ENCODE measurements at places on chromosomes 12 and 14.

DNA sequence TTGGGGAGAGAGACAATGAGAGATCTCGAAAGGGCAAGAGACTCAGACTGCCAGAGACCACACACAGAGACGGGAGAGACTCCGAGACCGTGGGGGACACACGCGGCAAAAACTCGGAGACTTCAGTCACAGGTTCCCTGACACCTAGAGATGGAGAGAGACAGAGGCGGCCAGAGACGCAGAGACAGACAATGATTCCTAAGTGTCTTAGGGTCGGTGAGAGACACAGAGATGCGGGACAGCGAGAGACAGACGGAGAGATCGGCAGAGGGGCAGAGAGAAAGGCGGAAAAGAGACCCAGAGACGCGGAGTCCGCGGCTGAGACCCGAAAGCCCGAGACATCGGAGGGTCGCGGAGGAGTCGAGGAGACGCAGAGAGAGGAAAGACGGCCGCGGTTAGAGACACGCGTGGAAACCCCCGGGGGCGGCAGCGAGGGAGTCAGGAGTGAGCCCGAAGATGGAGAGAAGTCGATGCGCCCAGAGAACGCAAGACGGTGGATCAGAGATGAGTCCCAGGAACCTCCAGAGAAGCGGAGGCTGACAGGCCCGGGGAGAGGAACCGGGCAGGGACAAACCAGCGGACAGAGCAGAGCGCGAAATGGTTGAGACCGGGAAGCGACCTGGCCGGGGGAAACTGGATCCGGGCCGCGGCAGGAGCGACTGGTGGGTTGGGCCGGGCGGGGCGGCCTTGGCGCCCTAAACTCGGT lies 7.8 kb downstream of the LHX5 start:
- DNase-seq, result no peak

- no peak for DNase-seq
These were observed 615.1 kb downstream of the TMEM121 start for GRCh38 chr14:106141242-106142220.

DNA sequence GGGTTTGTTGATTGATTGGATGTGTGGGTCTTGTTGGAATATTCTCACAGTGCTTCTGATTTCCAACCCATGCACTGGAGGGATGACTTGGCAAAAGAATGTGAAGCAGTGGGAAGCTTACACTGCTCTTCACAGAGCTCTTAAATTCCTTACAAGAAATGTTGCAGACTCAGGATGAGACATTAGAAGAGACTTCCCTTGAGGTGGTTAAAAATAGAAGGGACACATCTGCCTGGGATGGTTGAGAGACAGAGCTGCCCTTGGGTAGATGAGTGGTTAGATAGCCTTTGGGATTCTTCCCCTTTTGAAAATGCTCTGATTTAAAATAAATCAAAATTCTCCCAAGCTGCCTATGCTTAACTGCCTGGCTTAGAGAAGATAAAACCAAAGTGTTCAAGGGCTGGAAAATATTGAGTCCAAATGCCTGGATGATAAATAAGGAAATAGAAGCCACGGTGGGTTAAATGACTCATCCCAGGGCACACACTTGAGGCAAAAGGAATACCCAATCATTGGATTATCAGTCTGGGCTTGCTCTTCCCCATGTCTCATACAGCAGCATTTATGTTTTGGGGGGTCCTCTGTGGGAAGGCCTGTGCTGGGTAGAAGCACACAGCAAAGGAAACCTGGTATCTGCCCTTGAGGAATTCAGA lies 264.3 kb downstream of the AKAP6 start:
- DNase-seq, result no peak

DNA sequence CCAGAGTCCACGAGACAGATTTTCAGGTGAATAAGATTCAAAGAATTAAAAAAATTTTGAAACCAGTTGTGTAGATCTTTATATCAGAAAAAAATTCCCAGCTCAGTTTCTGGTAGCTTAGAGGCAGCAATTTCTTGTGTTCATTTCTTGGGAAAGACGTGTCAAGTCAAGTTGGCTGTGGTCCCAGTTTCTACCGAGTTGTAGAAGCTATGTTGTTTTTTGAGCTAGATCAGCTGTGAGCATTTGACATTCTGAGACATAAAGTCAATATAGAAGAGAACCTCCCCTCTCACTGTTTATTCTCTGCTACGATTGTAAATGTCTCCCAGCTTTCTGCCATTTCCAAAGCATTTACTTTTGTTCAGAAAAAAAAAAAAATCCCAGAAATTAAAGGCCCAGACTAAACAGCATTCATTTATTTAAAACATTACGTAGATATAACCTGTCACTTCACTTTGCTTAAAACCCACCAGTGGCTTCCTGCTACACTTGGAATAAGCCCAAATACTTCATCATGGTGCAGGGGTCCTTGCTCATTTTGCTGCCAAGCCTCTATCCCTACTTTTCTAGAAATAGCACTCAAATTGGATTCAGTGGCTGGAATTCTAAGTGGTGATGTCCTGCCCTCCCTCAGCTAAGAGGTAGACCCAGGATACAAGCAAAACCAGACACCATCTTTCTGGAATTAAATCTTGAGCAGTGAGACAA lies 20.6 kb upstream of the PYGL start:
- no peak for DNase-seq

GRCh38 chr14:54000341-54000811 lies 43.8 kb upstream of the BMP4 start:
- no peak for DNase-seq

DNA sequence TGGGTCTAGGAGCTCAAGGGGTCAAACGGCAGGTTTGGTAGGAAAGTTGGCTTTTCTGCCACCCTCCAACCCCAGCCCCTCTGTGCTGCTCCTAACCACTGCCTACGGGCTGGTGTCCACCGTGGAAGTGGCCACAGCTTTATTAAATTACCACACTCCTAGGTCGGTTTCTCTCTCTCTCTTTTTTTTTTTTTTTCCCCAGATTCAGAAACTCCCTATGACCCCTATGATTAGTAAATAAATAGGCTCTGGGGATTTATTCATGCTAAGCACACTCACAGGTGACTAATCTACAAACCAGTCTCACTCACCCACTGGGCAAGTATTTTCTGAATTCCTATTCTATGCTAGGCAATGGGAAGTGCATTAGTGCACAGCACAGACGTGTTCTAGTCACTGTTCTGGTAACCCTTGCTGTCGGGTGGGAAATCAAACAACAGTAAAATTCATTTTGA lies 8.7 kb upstream of the DDX47 start:
- no peak for DNase-seq

- DNase-seq, result no peak
These were observed 17.4 kb downstream of the HDAC7 start for GRCh38 chr12:47802312-47802711.

DNA sequence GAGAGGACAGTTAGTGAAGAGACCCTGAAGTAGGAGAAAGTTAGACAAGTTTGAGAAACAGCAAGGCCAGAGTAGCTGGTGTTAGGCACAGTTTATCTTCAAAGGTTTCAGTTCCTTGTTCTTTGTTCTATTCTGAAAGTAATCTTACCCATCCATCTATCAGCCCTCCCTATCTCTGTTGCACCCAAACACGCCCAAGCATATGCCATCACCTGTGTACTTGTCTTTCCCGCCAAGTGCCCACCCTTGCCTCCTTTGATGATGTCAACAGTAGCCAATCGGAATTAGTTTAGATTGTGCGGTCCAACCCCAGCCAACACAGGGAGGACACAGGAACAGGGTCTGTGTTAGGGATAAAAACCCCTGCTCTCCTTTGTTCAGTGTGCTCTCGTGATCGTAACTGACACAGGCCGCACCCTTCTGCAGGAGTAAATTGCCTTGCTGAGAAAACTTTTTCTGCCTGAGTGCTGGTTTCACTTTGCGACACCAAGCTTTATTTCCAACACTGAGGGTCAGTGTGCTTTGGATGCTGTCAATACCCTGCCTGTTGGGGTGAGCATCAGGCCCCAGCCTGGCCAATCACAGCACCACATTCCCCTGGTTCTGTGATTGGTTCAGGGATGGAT lies 4.7 kb upstream of the TMEM229B start:
- no peak for DNase-seq

DNA sequence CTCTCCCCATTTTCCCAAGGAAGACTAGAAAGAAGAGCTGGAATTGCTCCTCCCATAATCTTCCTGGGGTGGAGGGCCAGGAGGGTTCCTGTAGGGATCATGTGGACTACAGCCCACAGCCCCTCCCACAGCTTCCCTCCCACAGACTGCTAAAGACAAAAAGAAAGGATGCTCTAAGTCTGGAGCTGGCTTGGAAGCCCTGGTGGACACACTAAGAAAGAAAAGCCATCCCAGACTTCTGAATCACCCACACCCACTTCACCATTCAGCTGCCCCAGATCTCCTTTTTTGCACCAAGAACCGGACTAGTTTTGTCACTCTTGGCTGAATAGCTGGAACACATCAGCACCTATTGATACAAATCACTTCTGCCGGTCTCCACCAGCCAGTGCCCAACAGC lies 56.8 kb upstream of the PLXNC1 start:
- no peak for DNase-seq

GRCh38 chr12:120412421-120412820 lies 25.5 kb upstream of the COX6A1 start:
- no peak for DNase-seq

- DNase-seq, result no peak
These were observed 52.4 kb downstream of the ARL6IP4 start for GRCh38 chr12:123032736-123033391.

DNA sequence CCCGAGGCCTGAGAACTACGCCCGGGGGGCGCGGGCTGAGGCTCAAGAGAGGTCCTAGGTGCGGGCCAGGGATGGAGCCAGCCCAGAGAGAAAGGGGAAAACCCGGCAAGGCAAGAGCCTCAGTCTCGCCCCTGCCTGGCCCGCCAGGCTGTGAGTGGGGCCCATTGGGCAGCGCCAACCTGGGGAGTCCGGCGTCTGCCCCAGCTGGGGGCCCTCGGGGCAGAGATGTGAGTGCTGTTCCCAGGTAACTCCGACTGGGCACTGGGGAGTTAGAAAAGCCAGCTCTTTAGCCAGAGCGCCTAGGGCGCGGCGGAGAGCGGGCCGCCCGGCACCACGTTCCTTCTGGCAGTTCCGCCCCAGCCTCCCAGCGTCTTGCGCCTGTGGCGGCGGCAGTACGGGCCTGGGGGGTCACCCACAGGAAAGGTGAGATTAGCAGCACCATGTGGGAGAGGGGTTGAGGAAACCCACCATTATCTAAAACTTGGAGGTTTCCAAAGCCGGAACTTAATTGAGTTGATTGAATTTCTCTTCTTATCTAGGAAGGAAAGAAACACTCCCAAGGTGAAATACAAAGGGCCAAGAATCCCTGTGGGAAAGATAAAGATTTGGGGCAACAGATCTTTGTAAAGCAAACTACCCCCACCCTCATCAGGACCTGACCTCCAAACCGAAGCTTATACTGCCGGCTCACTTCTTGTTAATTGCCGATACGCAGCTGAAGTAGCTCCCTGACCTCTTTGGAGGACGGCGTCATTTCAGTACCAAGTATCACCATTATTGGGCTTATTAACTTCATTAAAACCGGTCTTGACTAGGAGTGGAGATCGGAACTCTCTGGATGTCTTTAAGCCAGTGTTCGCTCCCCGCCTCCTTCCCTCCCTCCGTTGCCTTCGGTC lies 11.6 kb downstream of the OTX2 start:
- DNase-seq, result no peak

DNA sequence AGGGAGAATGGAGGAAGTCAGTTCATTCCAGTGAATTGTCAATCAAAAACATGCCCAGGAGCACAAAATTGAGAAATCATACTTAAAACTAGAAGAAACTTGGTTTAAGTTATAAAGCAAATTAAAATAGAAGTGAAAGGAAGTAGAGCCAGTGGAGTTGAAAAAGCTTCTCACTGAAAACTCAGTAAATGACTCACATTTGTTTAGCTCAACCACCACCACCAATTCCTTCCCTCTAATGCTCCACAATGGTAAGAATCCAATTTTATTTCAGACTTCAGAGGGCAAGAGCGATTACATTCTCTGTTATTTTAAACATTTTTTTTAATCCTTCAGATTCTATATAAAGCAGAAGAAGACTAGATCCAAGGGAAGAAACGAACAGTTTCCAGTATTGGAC lies 19.4 kb downstream of the UTP20 start:
- no peak for DNase-seq

DNA sequence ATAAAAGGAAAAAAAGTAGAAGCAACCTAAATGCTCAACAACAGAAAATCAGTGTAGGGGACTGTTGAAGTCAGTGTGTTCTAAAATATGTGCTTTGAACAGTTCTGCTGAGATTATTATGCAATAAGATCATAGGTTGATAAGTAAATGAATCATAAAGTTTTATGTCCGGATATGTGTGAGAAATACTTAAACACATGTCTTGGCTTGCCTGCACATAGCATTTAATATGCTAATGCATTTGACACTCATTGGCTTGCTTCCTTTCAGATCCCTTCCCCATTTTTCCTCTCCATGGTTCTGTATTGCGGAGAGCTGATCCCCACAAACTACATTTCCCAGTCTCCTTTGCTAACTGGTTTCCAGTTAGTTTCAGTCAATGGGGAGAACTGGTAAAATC lies 573.8 kb upstream of the TBX3 start:
- DNase-seq, result no peak

DNA sequence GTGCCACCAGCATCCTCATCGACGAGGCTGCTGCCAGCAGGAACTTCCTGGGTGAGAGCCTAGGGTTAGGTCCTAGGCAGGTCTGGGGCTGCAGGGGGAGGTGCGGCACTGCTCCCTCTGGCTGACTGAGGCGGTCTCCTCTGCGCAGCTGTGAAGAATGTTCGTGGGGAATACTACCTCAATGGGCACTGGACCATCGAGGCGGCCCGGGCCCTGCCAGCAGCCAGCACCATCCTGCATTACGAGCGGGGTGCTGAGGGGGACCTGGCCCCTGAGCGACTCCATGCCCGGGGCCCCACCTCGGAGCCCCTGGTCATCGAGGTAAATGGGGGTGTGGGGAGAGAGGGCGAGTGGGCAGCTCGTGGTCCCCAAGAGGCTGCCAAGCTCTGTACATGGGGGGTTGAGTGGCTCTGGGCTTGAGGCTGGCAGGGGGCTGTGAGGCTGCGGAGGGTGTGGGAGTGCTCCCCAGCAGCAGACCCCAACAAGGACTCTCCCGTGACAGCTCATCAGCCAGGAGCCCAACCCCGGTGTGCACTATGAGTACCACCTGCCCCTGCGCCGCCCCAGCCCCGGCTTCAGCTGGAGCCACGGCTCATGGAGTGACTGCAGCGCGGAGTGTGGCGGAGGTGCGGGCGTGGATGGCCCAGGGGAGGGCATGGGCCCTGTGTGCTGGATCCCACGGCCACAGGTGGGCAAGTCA lies 14.4 kb downstream of the PAPLN start:
- DNase-seq, result no peak

DNA sequence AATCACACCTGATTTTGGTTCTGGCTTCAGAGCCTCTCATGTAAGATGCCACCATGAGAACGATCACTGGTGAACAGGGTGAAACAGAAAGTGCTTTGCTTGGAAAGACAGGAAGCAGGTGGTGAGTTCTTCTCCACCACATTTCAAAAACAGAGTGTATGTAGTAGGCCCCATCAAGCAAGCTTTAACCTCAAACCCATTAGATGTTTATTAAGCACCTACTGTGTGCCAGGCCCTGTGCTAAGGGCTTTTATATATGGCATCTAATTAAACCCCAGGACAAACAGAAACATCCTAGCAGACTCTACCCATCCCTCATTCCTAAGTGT lies 47.8 kb upstream of the MED13L start:
- no peak for DNase-seq

DNA sequence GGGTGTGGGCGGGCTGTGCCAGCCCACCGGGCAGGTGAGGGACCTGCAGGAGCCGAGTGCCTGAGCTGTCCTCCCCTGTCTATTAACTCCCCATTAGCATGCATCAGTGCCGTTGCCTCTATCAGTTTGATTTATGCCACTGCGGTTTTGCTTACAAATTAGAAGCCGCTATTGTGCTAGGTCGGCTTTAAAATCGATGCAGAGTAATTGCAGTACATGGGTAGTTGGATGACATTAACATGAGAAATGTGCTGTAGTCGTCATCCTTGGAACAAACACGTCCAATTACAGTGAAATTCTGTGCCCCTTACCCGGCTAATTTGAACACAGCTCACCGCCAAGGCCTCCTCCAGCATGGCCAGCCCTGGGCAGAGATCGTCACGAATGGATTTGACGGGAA lies 145.8 kb downstream of the TSPAN9 start:
- no peak for DNase-seq

Measured in stimulated activated CD4-positive, alpha-beta T cell treated with anti-CD3 and anti-CD28 coated beads, Interleukin-15, amount 100 ng/mL, for 1 hour (primary cell).